ENCODE measurements at places on chromosomes 4 and X.
A peak's percentile ranks its signal among the peaks of the same experiment; 100 is the strongest.

DNA sequence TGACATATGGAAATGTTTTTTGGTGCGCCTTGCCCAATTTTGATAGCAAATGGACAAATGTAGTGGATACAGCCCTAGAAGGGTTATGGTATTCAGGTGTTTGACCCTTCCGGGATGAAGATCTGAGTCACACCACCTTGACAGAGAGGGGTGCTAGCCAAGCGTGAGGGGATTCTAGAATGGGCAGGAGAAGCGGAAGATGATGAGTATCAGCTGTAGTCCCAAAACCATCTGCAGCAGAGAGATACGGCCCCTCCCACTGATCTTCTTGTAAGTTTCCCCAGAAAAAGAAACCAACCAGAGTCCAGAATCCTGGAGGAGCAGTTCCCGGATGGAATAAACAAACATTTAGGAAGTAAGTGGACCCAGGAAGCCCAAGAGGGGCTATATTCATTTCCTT lies 18.1 kb downstream of the DCHS2 start:
- DNase-seq, result no peak

DNA sequence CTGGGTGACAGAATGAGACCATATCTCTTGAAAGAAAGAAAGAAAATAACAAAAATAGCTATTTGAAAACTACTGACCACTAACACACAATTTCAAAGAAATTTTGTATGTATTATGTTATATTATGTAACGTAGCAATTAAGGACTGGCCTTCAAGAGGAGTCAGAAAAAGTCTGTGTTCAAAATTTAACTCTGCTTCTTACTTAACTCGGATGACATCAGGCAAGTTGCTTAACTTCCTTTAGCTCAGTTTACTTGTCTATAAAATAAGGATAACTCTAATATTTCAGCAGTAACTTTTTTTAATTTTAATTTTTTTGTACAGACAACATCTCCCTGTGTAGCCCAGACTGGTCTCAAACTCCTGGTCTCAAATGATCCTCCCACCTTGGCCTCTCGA lies 14.6 kb upstream of the PRSS12 start:
- DNase-seq, result no peak

GRCh38 chrX:12497832-12498591 lies 293.2 kb upstream of the PRPS2 start:
- DNase-seq, result no peak

- no peak for DNase-seq
Measured at GRCh38 chr4:1855333-1856070, 454 bp downstream of the LETM1 start.

DNA sequence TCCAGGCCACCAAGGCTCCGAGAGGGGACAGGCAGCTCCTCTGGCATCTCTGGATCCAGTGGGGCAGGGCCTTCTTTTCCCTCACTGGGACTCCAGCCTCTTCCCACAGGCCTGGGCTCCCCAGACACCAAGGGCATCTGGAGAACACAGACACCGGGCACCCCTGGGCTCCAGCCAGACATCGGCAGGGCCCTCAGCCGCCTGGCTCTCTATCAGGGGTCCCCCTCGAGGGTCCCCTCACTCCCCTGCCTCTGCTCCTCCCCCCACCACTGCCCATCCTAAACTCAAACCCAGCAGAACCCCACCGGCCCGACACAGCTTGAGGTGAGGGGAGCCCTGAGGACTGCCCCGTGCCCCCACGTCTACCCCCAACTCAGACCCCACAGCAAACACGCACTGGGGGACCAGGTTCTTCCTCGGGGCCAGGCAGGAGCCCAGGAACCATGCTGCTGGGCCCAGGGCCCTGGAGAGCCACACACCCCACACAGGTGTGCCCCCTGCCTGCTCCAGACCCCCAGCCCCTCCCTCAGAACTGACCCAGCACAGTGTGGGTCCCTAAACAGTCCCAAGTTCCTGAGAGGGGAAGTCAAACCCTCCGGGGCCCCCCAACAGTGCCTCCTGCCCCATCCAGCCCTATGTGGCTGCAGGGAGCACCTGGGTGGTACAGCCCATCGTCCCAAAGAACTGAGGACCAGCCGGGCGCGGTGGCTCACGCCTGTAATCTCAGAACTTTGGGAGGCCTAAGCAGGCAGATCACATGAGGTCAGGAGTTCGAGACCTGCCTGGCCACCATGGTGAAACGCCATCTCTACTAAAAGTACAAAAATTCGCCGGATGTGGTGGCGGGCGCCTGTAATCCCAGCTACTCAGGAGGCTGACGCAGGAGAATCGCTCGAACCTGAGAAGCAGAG lies 86.8 kb downstream of the FAM53A start:
- DNase-seq, result no peak

DNA sequence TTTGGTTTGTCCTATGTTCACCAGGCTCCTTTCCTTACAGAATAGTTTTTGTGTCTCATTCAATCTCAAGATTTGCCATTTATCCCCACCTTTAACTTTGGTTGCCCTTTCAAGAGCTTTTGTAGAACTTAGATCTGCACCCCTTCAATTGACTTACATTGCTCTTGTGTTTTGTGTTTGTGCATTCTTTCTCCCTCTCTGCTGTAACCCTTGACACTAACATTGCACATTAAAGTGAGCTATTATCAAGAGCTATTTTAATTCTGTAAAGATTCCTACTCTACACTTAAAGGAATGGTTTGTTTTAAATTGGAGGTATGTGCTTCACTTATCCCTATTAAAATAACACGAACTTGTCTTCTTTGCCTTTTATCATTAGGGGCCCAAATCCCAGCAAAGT lies 65.3 kb downstream of the CDS1 start:
- DNase-seq, result no peak

- no peak for DNase-seq
Measured at GRCh38 chr4:122666527-122667245, 45.8 kb upstream of the IL21 start.

- DNase-seq, result no peak
Measured at GRCh38 chrX:74461384-74461783, 40.1 kb downstream of the SLC16A2 start.

DNA sequence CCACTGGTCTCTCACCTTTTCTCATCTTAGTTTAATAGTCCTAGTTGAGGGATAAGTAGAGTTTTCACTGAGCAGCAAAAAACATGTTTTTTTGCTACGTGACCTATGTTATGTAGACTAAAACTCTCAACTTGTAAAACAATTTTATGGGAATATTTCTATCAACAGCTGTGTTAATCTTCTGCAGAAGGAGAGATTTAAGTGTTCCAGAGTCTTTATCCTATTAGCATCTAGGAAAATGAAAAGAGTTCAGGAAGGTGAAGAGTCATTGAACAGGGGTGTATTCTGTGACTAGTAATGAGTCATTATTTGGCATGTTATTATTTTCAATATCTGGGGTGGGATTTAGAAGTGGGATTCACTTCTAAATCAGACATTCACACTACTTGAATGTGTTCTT lies 41.9 kb downstream of the RRAGB start:
- DNase-seq, result no peak

DNA sequence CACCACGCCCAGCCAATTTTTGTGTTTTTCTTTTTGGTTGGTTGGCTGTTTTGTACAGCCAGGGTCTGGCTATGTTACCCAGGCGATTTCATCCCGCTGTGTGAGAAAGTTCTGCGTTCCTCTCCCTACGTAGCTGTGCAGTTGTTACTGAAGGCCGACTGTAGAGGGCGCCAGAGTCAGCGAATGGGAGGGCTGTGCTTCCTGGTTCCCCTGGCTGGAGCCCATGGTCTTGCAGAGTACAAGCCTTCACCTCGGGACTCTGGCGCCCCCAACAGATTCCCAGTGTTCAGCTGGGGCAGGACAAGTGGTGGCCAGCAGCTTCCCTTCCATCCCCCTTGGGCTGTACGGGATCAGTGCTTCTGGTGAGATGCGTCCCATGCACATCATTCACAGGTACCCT lies 5.6 kb upstream of the CT45A1 start:
- DNase-seq, result no peak

DNA sequence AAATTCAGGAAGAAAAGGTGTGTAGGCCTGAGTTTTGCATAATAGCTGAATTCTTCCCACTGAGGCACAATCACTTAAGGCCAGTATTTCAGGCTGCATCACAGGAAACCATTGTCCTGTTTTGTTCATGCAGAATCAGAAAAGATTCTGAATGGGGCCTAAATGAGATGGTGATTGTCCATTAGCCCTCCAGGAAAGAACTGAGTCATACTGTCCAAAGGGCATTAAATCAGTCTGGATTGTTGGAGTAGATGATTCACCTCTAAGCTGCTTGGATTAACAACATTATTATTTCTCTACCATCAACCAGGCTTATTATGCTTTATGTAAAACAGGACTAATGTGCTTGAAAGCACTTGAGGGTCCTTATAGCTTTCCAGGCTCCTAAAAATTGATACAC lies 36.2 kb downstream of the CT47B1 start:
- no peak for DNase-seq

DNA sequence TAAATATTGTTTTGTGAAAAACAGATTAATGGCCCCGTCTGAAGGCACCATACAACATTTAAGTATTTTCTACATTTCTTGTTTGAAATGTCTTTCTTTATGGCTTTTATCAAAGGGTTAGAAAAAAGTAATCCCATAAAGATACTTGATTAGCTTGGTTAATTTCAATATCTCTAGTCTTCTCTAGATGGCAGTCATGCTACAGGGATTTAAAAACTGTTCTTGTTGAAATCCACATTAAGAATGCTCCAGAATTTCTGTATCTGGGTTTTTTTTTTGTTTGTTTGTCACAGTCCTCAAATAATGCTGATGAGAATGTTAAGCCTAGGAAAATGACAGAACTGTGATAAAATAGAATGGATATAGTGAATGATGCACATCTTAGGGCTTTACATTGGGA lies 109.0 kb upstream of the AADAT start:
- no peak for DNase-seq

DNA sequence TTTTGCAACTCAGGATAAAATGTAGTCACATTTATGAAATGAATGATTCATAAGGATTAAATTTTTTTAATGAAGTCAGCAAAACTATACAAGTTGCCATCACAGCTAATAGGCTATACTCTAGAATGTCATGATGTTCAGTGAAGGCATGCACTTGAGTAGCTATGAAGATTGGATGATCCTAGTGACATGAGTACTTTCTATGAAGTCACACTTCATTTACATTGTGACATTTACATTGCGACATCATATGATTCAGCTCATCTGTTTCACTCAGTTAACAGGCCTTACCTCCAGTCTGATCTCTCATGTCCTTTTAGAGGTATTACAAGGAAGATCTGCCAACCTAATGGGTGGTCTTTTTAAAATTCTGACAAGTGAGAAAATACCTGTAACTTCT lies 82.7 kb upstream of the FGF13 start:
- DNase-seq, result no peak

- DNase-seq, result no peak
Measured at GRCh38 chr4:163042306-163042705, 124.4 kb downstream of the NAF1 start.

DNA sequence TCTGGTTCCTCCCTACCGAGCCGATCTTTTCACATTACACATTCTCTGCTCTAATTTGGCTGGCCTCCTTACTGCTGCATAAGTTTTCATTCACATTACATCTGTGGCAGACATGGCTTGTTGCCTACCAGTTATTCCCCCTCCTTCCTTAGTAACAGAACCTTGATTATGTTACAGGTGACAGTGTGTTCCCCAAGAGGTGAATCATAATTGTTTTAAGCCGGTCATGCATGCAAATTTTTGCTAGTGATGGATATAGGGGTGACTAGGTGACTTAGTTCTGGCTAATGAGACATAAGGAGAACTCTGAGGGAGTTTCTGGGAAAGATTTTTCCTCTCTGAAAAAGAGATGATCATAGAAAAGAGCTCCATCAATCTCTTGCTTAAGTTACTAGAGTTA lies 8.4 kb upstream of the LAMP2 start:
- DNase-seq, result no peak

DNA sequence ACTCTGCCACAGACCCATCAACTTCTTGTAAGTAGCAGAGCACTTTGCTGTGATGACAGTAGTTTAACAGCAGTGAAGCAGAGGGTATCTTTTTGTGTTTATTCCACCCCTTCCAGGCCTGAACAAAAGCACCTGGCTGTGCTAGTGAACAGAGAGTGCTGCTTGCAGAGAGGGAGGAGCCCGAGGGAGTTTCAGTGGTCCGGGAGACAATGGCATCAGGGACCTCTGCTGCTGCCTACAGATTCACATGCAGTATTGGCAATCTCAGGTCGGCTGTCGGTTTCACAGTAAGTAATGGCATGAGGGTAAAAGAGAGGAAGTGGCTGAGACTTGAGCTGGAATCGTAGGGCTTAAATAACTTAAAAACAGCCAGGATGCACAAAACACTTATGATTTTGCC lies 755.8 kb downstream of the RPA4 start:
- no peak for DNase-seq

DNA sequence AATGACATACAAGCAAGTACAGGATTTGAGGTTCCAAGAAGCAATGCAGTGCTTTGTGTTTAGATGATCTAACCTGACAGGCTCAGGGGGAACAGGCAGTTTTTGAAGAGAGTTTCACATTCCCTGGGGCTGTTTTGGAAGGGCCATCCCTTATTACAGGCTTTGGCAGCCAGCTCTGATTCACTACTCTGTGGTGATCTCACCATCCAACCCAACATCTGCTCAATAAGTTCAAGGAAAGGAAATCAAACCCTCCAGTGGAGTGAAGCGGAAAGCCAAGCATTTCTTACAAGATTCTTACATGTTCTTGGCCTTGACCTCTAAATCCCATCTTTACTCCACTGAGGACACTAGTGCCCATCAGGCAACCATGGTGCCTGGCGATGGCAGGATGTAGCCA lies 7.5 kb downstream of the IDS start:
- DNase-seq, result no peak

- DNase-seq, result peak; percentile 73
Measured at GRCh38 chr4:82739287-82740190, 59.1 kb downstream of the SCD5 start.

DNA sequence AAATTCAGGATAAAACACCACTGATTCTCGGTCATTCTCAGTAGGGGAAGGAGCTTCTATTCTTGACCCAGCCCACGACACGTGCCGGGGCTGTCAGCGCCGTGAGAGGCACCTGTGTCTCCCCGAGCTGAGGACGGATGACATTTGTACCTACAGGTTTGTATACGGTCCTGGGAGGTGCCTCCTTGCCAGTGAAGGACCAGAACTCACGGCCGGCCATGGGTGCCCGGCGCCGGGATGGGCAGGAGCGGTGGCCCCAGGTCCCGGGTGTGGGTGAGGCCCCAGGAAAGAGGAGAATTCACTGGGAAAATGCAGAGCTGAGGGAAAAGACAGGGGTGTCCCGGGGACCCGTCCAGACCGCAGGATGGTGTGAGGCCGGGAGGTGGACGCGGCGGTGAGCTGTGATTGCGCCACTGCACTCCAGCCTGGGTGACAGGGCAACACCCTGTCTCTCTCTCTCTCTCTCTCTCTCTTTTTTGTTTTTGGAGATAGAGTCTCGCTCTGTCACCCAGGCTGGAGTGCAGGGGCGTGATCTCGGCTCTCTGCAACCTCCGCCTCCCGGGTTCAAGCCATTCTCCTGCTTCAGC lies 48.9 kb upstream of the PPP2R3B start:
- DNase-seq, result no peak

GRCh38 chr4:8514391-8514790 lies 65.8 kb upstream of the GPR78 start:
- DNase-seq, result no peak

- DNase-seq, result no peak
Measured at GRCh38 chr4:153189016-153189801, 15.0 kb upstream of the TRIM2 start.

- DNase-seq, result no peak
Measured at GRCh38 chr4:79250887-79251286, 75.0 kb downstream of the NAA11 start.
